Activated CD4-positive, alpha-beta T cell treated with anti-CD3 and anti-CD28 coated beads, Interleukin-2, amount 50 U/mL, for 48 hours (primary cell): ENCODE measurements at places on chromosomes 4 and X.

DNA sequence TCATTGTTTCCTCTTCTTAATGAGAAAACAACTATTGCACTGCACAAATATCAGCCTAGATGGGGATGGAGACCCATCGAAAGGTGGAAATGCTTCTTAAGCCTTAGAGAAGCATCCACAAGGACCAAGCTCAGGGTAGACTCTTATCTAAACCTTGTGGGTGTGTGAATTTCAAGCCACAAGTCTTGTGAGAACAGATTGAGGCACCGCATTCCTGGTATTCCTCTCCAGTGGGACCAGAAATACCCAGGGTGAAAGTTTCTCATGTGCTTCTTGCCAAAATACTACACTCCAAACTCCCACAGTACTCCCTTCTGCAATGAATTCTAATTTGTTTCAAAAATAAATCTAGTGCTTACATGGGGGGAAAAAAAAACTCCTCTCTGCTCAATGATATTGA is 375.6 kb downstream of the PDGFC start:
- DNase-seq: no peak

DNA sequence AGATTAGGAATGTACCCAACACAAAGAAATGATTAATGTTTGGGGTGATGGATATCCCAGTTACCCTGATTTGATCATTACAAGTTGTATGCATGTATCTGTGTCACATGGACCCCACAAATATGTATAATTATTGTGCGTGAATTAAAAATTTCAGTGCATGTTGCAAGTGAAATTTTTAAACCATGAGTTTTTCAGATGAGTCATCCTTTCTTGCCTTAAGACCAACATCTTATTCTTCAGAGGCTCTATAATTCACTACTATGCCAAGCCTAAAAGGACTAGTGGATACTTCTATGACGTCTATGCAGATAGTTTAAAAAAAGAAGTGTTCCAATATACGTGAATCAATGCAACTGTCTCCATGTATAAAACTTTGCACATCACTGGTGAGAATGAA is 113.0 kb upstream of the SH3RF1 start:
- no peak for DNase-seq

DNA sequence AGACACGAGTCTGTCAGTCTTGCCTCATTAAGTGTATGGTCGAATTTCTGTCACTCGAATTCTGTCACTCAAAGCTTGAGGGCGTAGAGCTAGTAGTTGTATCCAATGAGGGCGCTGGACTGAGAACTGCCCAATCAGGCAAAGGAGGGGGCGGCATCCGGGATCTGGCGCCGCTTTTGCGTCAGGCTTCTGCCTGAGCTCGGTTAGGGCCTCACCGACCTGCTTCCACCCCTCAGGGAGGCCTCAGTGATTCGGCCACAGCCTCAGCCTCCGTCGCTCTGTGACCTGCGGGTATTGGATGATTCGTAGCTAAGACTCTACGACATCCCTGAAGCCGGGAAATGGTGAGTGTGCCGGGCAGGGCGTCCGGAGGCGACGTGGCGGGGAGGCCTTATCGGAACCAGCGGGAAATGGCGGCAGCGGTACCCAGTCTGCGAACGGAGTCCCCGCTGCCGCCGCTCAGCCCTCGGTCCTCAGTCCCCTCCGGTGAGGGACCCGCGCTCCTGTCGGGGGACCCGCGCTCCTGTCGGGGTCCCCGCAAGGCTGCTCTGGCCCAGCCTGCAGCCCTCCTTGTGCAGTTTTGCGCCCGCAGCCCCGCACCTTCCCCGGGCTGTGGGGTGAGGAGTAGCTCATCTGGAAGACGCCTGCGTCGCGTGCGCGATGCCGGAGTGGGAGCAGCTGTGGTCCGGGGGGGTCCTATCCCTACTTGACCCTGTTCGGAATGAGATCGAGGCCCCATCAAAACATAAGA is 88.3 kb downstream of the ZNF718 start:
- no peak for DNase-seq

- DNase-seq: no peak
Observed at GRCh38 chrX:110723844-110724243, 71.8 kb downstream of the CHRDL1 start.

DNA sequence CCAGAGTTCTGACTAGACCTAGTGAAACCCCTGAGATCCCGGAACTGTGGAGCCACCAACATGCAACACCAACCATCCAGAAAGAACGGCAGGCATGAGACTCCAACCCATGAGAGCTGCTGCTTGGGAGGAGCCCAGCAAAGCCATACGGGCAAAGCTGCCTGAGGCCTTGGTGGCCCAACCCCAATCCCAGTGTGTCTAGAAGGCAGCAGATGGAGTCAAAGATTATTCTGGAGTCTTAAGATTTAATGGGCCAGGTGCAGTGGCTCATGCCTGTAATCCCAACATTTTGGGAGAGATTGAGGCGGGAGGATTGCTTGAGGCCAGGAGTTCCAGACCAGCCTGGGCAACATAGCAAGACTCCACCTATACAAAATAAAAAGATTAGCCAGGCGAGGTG is 49.2 kb upstream of the PDK3 start:
- no peak for DNase-seq

DNA sequence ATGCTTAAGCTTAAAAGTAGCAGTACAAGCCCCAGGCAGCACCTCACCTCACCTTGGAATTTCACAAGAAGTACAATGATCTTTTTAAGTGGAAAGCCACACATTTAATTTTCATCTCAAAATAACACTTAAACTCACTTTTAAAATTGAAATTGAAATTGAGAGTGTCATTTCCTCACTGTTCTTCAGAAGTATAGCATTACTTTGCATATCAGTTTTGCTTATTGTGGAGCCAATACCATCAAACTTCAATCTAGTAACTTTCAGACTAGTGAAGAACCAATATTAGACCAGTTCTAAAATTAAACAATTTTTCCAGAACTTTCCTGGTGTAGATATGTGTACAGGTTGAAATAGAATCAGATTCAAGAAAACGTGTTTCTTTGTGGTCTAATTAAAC is 242.4 kb downstream of the NDST4 start:
- no peak for DNase-seq

DNA sequence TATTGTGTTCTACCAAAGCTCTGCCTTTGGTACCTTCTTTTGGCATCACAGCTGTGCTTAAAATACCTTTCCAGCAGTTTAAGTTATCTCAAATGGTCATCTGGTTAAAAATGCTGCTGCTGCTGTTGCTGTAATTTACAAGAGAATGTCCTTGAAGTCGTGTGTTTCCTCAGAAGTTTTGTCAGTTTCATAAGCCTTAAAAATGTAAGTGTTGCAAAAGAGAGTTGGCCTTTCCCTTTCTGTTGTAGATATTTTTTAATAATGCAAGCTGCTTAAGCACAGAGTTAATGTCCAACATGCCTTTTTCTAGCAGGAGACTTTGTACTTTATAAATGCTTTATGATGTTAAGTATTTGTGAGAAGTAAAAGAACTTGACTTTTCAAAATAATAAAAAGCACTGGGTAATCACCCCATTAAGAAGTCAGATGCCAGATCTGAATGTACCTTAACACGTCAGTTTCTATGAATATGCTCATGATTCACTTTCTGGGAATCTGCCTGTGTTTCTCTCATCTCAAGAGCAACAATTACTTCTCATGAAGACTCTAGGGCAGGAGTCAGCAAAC is 35.3 kb upstream of the TENM3 start:
- no peak for DNase-seq

GRCh38 chr4:165927815-165928214 is 54.8 kb downstream of the TLL1 start:
- no peak for DNase-seq

DNA sequence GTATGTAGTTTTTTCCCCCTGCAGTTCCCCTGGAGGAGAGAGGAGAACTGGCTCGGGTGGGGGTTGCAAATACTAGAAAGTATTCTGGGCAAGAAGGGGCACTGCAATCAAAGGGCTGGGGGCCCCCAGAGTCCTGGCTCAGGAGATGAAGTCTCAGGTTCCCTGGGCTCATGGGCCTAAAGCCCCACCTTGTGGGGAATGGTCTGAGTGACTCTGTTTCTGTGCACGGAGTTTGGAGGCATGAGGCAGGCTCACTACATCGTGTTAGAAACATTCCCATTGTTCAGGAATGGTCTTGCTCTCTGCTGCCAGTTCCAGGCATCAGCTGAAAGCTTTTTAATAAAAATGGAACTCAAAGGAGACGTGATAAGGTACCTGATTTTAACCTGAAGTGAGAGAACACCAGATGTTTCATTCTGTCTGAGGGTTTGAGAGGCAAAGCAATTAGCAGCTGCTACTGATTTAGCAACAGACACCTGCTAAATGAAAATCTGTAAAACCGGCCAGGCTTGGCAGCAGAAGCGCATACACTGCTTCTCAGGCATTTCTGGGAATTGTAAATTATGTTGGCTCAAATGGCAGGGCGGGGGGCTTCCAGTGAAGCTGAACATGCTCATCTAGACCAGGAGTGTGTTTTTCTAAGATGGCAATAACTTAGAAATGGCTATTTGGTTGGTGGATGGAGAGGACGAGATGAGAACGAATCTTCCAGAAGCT is 122.7 kb downstream of the TMEM164 start:
- no peak for DNase-seq

DNA sequence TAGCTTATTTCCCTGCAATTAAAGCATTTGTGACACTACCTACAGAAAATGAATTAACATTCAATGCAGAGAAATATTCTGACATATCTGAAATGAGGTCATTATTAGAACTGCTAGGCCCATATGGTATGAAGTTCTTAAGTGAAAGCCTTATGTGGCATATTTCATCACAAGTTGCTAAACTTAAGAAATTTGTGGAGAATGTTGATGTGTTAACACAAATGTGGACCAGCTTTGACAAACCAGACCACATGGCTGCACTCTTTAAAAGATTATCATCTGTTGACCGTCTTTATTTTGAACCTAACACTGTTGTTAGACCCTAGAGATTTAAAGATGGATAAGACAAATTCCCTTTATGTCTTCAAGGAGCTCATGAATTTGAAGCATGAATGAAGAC is 1024.1 kb downstream of the RPA4 start:
- no peak for DNase-seq

GRCh38 chrX:96430756-96431455 is 253.7 kb upstream of the DIAPH2 start:
- DNase-seq: no peak

DNA sequence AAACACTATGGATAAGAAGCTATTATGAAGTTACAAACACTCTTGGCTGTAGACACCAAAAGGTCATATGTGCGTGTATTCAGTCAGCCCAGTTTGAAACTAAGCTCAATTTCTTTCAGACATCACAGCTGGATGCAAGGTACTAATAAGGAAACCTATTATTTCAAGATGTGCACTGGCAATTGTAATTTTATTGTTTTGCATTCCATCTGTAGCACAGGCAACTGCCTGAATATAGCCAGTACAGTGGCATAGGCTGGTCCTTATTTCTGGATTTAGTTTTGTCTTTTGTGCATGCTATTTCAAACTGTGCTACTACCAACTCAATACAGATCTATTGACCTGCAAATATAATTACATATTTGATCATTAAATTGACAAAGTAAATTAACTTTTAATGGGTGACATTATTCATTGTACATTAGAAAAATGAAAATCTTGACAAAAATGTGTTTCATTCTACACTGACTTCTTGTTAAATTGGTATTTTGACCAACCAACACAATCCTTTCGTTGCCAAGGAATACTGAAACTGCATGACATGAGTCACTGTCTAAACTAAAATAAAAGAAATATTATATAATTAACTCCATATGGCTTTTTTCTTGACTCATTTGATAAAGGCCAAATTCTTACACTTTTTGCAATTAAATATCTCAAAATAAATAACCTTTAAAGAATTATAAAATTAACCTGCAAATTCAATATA is 594.3 kb upstream of the ADGRL3 start:
- DNase-seq: no peak

DNA sequence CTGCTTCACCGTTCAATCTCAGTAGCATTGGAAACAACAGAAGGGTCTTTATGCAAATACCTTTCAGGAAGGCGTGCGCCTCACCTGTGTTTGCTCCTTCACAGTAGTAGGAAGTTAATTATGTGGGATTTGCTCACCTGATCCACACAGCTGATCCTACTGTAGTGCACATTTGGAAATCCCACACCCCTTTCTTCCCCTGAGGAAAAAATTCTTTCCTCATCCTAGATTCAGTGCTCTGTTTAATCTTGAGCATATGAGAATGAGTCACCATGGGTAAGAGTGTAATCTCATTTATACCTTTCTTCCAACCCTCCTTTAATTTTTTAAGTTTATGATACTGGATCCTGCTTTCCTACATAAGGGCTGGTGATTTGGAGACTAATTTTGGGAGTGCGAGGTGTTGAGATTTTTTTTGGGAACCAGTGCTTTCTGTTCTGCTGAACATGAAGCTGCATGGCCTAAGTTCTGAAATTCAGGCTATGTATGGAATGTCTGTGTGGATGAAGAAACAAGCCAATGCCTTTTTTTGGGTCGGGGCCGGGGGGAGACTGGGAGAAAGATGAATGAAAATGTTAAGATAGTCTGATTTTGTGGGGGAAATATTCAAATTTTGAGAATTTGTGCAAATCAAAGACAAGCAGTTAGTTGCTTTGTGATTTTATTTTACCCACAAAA is 19.0 kb downstream of the GAB1 start:
- no peak for DNase-seq

DNA sequence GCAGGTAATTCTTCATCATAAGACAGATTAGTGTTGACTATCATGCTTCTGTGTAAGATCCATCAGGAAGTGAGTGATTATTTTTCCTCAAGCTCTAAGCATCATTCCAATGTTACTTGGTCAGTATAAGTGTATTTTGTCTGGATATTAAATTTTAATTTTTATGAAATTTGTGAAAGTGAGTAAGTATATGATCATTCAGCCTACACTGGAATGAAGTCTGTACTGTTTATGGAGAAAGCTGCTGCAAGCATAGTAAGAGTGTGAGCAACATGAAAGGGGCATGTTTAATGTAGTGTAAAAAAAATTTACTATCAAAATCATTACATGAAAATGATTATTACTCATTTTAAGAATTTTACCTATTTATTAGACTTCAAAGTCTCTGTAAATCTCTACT is 84.8 kb downstream of the IL15 start:
- no peak for DNase-seq

- DNase-seq: no peak
Observed at GRCh38 chr4:17010426-17011087, 112.1 kb upstream of the LDB2 start.

GRCh38 chr4:17142232-17142711 is 243.8 kb upstream of the LDB2 start:
- no peak for DNase-seq

- no peak for DNase-seq
Observed at GRCh38 chr4:6441758-6442157, 30.7 kb downstream of the PPP2R2C start.

DNA sequence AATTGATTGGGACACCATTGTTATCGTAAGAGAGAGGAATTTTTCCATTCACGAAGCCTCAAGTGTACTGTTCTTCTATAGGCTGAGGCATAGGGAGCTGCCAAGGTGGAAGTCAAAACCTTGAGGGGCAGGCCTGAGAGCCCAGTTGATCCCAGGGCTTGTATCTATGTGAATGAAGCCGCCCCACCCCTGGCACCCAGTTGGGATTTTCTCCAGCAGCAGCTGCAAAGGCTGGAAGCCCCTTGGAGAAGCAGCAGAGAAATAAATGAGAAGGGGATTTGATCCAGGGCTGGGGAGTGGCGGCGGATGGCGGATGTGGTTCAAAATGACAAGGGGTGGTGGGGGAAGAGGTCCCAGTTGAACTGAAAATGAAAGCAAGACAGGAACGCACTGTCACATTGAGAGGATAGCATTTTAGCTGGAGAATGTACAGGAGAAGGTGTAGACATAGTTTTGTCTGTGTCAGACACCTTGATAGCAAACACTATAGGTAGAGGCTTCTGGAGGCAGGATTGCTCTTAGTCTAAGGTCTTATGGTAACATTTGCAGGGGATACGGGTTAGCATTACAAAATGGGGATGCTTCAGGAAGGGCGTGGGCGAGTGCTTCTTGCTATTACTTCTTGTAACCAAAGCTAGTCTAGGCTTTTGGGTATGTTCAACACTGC is 32.6 kb downstream of the DOCK11 start:
- peak; percentile 61 for DNase-seq
